ENCODE measurements at places on chromosomes 2 and 18. TPM values are rescaled to one million over a fixed set of nuclear protein-coding genes. Genes with fewer than 3 reads are reported as not detected.
A peak's percentile ranks its signal among the peaks of the same experiment; 100 is the strongest.

DNA sequence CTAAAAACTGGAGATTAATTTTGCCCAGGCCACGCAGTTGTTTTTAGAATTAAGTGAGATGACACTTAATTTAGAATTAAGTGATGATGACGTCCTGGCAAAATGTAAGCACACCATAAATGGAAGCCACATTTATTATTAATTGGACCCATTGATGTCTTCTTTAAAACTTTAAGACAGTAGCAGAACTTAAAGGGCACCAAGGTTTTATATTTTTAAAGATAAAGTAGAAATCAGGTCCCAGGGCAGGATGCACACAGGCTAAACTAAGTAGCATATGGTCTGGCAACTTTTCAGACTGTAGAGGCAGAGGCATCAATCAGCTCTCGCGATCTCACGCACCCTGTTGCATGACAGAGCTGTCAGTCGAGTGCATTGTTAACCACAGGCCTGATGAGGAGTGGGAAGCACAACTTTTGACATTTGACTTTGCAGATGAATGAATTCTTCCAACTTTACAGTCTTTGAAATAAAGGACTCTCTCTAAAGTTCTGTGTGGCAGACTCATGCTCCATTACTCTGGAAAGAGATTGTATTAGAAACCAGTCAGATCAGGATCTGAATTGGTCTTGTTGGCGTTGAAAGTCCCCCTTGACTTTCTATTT, 232.4 kb downstream of the CD226 start:
- no peak for DNase-seq

DNA sequence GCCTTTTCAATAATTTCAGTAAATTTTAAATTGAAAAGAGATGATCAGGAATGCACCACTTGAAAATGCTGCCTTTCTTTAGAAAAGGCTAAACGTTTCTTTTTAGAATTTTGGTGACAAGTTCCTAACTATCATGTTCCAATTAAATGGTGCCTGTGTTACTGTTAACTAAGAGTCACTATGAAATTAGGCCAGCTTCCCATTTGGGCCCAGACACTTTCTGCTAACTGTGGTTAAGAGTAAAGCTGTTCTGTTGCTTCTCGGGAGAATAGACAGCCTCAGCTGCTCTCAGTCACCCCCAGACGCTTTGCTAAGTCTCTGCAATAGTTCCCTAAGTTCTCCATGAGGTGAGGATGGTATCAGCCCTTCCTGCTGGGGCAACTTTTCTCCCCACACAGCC, 90.2 kb downstream of the NPAS2 start:
- DNase-seq, result no peak

Gene CYP26B1
- total RNA-seq, result 6.9 TPM

GRCh38 chr2:73895473-73895872, 2.7 kb downstream of the ACTG2 start:
- no peak for DNase-seq

GRCh38 chr2:99156891-99157290, 2.1 kb downstream of the LIPT1 start:
- no peak for DNase-seq

GRCh38 chr18:74316257-74317170, 875 bp downstream of the C18orf63 start:
- no peak for DNase-seq

DNA sequence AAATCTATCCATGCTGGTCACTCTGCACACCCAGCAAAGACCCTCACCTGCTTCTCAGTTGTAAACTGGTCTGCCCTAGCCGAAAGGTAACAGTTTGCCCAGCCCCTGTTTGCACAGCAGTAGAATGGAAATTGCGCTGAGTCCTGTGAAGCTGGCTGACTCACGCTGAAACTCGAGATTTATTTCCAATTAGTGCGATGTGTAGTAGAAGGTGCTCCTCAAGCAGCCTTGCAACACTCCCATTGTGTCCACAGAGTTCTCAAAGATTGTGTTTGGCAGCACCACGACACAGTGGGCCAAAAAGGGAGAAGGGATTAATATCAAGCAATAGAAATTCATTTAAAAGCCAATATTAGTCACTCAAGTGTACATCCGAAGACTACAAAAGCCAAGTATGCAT, 21.7 kb upstream of the APCDD1 start:
- DNase-seq, result peak; percentile 87

GRCh38 chr18:40866968-40867367, 1088.1 kb upstream of the PIK3C3 start:
- DNase-seq, result no peak

DNA sequence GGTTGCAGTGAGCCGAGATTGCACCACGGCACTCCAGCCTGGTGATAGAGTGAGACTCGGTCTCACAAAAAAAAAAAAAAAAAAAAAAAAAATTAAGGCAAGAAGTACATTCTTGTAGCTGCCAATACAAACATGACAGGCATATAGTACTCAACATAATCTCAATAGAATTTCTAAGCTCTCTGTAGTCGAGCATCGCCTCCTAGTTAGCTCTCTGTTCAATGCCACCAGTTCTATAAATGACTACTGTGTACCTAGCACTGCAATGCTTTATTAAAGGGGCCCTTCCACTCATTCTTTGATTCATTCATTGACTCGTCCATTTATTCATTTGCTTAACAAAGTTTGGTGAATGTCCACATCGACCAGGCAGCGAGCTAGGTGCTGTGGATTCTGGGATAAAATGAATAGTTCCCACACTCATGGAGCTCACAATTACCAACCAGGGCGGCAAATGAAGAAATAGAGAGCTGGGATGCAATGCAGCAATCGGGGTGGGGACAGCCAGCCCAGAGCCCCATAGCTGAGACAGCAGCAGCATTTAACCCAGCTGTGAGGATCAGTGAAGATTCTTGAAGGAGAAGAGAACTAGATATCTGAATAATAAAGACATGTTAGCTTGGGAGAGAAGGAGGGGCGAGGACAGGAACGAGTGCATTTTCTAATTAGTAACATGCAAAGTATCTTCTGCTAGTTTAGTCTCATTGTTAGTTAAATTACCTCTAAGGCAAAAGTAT, 349.8 kb downstream of the LPIN1 start:
- DNase-seq, result no peak
